ENCODE measurements at places on chromosomes 12 and 14. TPM values are rescaled to one million over a fixed set of nuclear protein-coding genes. Genes with fewer than 3 reads are reported as not detected.

RFX4 gene
- not detected for total RNA-seq

PTPN11 gene
- total RNA-seq: 81.4 TPM

PMCH gene
- total RNA-seq: not detected

DTX1 gene
- not detected for total RNA-seq

Data from HT1080 (cell line).